RWPE2 (cell line): ENCODE measurements at places on chromosomes 2 and 18.

- no peak for DNase-seq
Measured at GRCh38 chr2:192159208-192159607, 35.5 kb downstream of the TMEFF2 start.

DNA sequence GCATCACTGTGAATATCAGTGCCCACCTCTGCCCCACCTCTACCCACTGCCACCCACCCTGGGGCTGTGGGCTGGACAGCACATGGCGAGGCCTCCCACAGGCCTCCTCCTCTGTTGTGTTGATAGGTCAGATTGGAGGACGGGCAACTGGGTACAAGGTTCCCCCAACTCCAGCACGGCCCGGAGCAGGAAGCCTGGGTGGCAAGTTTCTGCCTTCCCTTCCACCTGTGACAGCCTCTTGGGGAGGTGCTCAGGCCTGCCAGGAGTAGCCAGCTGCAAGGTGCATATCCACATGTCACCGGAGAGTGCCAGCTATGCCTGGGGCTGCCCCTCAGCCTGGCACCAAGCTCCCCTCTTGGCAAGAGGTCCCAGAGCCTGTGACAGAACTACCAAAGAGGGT lies 6.9 kb upstream of the ECEL1 start:
- DNase-seq = no peak

DNA sequence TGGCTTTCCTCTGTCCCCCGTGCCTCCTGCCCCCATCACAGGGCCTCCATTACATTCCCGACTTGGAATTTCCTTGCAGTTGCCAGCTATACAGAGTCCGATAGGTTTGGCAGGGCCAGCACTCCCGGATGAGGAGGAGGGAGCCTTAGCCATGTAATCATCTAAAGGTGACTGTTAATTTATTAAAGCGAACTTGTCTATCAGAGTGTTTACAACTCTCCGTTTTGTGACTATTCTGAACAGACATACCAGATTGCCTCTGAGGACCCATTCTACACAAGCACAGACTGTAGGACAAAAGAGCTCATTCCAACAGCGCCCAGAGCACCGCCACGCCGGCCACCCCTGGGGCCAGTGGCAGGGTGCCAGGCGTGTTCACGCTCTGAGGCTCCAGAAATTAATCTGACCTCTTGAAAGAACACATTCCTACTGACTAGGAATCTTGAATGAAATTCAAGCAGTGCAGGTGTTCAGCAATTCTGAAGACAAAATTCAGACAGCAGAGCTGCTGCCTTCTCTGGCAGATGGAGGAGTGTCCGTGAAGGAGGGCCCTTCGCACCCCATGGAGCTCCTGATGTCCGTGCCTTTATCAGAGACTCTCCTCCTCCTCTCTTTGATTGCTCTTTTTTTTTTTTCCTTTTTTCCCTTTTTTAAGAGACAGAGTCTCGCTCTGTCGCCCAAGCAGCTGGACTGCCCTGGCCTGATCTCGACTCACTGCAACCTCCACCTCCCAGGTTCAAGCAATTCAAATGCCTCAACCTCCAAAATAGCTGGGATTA lies 58.1 kb upstream of the RALBP1 start:
- DNase-seq = no peak

GRCh38 chr2:25894135-25894830 lies 16.0 kb upstream of the ASXL2 start:
- DNase-seq = no peak

GRCh38 chr2:171327043-171327496 lies 106.7 kb downstream of the METTL8 start:
- DNase-seq = no peak

GRCh38 chr2:127104166-127104660 lies 2.7 kb downstream of the BIN1 start:
- peak; percentile 32 for DNase-seq

DNA sequence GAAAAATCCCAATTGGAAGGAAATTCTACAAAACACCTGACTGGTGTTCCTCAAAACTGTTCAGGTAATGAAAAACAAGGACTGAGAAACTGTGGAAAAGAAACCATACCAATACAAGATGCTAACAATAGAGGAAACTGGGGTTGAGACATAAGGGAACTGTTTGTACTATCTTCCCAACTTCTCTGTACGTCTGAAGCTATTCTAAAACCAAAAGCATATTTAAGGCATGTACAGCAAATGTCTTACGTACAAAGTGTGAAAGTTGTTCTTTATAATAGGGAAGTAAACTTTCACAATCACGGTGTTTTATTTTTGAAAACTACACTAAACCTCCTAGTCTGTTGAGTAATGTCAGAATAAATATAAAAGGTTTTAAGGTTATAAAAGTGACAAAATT lies 776.1 kb upstream of the RAB6C start:
- DNase-seq = no peak

GRCh38 chr2:215929602-215930335 lies 83.6 kb downstream of the MREG start:
- DNase-seq = no peak

DNA sequence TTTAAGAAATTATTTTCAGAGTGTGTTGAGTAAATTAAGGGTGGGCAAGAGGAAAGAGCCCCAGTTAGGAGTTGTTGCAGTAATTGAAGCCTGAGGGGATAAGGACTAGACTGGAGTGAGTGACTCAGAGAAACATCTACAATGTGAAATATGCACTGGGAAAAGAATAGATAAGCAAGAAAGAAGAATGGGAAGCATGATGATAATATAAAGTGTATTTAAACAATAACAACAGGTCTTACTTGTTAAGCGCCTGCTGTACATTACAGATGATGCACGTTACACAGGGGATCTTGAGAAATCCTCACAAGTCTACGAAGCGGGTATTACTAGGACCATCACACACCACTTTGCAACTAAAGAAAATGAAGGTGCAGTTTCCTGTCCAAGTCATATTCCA lies 73.6 kb upstream of the STK17B start:
- no peak for DNase-seq

DNA sequence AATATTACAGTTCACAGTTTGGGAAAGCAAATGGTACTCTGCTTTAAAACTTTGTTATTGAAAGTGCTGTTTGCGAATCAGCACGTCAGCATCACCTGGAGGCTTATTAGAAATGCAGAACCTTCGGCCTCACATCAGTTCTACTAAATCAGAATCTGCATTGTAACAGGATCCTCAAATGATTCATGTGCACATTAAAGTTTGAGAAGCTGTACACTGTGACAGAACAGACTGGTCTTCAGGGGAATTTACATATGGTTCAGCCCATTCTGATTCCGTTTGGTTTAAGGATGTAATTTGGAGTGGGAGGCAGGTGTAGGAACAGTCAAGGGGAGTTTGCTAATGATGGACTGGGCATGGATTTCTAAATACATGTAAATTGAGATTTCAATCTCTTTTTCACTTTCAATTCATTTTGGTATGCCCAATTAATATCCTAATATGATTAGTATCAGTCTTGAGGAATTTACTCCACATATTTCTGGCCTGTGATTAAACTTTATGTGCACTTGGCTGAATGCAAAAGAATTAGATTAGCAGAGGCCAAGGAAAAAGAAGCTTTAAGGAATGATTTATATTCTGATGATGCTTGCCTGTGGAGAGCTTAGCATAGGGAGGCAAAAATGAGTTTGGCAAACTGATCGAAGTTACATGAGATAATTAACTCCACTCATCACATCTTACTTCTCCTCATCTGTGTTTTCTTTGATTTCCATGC lies 248.8 kb downstream of the XIRP2 start:
- DNase-seq = no peak

DNA sequence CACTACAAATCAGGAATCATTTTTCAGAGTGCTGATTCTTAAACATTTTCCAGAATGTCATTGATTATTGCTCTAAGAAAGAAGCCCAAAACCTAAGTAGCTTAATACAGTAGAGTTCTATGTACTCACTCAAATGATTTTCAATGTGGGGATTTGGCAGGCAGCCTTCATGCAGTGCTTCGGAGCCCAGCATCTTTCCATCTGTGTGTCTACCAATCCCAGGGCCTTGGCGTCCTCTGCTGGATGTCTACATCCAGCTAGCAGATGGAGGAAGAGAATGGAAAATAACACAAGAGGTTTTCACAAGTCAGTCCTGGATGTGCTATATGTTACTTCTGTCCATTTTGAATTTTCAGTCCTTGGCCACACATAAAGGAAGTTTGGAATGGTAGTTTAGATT lies 151.8 kb downstream of the RDH14 start:
- no peak for DNase-seq

- DNase-seq = no peak
Measured at GRCh38 chr2:200305797-200306195, 697 bp upstream of the SPATS2L start.
